8988T (cell line): ENCODE measurements at places on chromosomes 2 and 18.

- no peak for DNase-seq
Observed at GRCh38 chr2:1249897-1250687, 163.2 kb upstream of the TPO start.

GRCh38 chr2:194054313-194054712 is 1602.7 kb upstream of the SLC39A10 start:
- DNase-seq, result no peak

DNA sequence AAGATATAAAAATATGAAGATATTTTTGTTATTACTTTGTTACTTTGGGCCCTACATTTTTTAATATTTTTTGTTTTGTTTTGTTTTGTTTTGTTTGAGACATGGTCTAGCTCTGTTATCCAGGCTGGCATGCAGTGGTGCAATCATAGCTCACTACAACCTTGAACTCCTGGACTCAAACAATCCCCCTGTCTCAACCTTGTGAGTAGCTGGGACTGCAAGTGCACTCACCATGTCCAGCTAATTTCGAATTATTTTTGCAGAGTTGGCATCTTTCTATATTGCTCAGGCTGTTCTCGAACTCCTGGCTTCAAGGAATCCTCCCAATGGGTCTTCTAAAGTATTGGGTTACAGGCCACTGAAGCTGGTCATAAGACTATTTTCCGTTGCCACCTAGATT is 603.6 kb upstream of the PIK3C3 start:
- DNase-seq, result no peak

- no peak for DNase-seq
Observed at GRCh38 chr2:11556101-11556806, 22.4 kb downstream of the GREB1 start.

GRCh38 chr2:2018713-2019410 is 274.5 kb upstream of the PXDN start:
- no peak for DNase-seq
